Myocyte (in vitro differentiated cells): ENCODE measurements at places on chromosomes 7 and 10. TPM values are rescaled to one million over a fixed set of nuclear protein-coding genes. Genes with fewer than 3 reads are reported as not detected.
A peak's percentile ranks its signal among the peaks of the same experiment; 100 is the strongest.

- DNase-seq, result no peak
Observed at GRCh38 chr10:93718937-93719725, 16.7 kb upstream of the FRA10AC1 start.

- peak; percentile 66 for DNase-seq
Observed at GRCh38 chr10:79196470-79197461, 128.0 kb downstream of the ZMIZ1 start.

GRCh38 chr10:97718178-97718577, 4.6 kb downstream of the MARVELD1 start:
- no peak for DNase-seq

- DNase-seq, result no peak
Observed at GRCh38 chr7:126658684-126659083, 594.1 kb downstream of the GRM8 start.

Gene ASZ1
- not detected in 2 replicates for total RNA-seq

Gene NFE2L3
- total RNA-seq, result 0.88 and 1.2 TPM in 2 replicates

Gene ABCF2
- total RNA-seq, result 102 and 105 TPM in 2 replicates

Gene PDLIM1
- 2.1 and 3.9 TPM in 2 replicates for total RNA-seq

Gene CROT
- 14.7 and 38.8 TPM in 2 replicates for total RNA-seq
